ENCODE measurements at places on chromosomes 12 and 14.

GRCh38 chr12:127120851-127121250 is 1146.1 kb upstream of the TMEM132C start:
- no peak for DNase-seq

- no peak for DNase-seq
These were observed 35.5 kb downstream of the CIT start for GRCh38 chr12:119841433-119842210.

DNA sequence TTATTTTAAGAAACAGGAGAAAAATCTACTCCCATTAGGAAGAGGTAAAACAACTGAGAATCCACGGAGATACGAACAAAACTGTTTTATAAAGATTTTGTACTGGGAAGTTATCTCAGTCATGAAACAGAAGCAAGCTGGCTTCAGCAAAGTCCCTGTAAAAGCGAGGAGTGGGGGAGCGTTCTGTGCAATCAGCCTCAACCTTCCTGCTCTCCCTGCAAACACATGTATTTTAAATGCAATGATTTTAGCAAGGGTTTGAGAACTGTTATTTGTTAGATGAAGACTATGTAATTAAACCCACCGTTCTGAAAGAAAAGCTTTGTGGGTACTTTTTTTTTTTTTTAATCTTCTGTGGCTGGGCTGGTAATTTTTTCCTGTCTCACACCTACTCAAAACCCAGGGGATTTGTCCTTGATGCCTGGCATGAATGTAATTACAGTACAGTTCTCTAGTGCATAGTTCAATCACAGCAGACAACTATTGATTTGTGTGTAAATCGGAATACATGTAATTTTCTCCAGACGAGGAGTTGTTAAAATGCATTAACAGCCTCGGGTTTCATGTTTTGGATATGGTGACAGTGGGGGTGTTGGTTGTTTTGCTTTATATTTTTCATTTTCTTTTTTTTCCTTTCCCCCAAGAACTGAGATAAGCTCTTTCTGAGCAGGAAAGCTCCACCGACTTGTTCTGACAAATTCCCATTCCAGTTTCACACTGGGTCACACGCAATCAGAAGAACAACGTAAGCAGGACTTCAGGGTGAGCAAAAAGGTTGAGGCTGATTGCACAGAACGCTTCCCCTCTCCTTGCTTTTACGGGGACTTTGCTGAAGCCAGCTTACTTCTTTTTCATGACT is 153.6 kb downstream of the PHLDA1 start:
- no peak for DNase-seq

GRCh38 chr12:122382919-122383350 is 39.5 kb downstream of the CLIP1 start:
- DNase-seq = no peak

DNA sequence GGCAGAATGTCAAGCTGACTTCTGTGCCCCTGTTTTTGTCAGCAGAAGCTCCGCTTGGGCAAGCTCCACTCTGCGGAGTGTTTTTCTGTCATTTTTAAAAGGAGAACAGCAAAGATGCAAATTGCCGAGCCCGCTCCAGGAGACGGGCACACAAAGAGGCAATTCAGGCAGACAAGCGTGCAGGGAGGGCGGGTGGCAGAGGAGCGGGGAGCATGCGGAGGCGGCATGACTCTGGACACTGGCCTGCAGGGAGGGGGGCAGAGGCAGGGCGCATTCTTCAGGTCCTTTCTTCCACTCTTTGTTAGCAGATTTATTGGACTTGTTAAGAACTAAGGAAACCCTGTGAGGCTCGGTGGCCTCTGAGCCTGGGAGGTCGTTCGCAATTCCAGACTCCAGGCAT is 187.3 kb upstream of the RMST start:
- DNase-seq = no peak
